Aortic smooth muscle cell (primary cell): ENCODE measurements at places on chromosomes 2 and 18. TPM values are rescaled to one million over a fixed set of nuclear protein-coding genes. Genes with fewer than 3 reads are reported as not detected.

Gene REV1
- 24.4 and 31.3 TPM in 2 replicates for total RNA-seq

Gene LONRF2
- 0.06 and 0.13 TPM in 2 replicates for total RNA-seq

Gene LRP2
- not detected in 2 replicates for total RNA-seq

Gene CYP27A1
- 13.5 and 18.1 TPM in 2 replicates for total RNA-seq

Gene CNTNAP5
- not detected in 2 replicates for total RNA-seq
